ENCODE measurements at places on chromosomes 3 and 15.

GRCh38 chr15:68819495-68820294 lies 1.0 kb downstream of the ANP32A start:
- peak; percentile 73 for DNase-seq

DNA sequence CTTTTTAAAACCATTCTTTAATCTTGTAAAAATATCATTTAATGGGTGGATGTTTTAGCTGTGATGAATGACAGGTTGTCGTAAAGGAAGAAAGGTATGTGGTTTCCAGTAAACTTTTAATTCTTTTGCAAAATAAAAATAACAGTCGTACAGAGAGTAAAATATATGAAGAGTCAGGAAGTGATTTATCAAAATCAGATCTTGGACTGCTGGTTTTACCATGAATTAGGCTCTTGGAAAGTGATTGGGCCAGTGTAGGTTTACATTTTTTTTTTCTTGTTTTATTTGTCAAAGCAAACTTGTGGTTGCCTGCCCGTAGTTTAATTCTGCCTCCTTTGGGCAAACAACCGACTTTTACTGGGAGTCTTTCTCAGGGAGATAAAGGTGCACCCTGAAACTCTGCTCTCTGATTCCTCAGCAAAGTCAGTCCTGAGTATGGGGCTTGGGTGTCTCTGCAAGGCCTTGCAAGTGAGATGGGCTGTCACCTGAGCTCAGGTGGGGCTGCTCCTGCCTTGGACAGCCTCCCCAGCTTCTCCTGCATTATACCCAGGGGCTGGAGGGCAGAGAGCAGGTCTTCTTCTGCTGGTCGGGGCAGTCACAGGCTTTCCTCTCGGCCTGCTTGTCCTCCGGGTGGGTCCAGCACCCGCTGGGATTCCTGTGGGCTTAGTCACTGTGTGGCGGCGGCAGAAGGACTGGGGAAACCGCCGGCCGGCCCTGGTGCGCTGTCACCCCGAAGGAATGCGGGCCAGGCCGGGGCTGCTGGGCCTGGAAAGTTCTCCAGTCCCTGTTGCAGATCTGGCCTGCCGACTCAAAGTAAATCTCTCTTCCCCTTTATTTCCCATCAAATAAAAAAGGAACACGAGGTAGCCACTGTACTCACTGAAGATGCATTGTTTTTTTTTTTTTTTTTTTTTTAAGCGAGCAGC lies 79.0 kb downstream of the IGF1R start:
- DNase-seq, result peak; percentile 97

DNA sequence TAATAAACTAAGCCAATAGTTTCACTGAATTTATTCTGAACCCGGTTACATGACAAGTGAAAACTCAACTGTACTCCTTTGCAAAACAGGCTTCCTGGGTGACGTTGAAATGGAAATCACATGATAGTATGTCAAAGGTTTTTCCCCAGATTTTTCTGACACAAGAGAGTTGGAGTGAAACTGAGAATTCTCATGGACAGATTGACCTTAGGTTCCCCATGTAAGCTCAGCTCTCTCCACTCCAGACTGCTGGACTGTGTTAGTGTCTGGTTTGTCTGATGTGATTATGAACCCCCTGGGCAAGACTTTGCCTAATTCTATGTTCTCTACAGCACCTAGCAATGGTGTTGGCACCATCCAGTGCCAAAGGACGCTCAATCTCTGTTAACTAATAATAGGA lies 219.7 kb upstream of the COL8A1 start:
- DNase-seq, result no peak

DNA sequence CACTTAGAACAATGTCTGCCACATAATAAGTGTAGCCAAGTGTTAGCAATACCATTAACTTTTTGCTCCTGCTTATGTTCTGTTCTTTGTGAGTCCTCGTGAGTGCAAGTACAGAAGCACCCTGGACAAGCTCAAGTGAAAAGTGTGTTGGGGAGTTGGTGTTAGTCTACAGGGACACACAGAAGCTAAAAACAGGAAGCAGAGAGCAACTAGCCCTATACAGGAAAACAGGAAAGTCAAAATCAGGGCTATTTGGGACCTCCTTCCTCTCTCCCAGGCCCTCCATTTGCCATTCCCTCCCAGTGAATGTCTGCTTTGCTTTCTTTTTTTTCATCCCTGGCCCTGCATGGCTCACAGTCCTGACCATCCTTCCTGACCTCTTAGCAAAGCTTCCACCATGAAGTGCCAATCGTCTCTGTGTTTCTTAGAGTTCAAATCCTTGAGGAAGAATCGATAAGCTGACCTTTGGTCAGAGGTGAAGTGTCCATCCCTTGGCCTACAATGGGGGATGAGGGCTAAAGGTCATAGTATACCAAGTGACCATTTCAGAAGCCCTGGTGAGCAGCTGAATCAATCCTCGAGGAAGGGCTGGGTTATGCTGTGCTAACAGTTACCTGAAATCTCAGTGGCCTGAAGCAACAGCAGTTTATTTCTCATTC lies 328.2 kb downstream of the SHQ1 start:
- DNase-seq, result no peak

DNA sequence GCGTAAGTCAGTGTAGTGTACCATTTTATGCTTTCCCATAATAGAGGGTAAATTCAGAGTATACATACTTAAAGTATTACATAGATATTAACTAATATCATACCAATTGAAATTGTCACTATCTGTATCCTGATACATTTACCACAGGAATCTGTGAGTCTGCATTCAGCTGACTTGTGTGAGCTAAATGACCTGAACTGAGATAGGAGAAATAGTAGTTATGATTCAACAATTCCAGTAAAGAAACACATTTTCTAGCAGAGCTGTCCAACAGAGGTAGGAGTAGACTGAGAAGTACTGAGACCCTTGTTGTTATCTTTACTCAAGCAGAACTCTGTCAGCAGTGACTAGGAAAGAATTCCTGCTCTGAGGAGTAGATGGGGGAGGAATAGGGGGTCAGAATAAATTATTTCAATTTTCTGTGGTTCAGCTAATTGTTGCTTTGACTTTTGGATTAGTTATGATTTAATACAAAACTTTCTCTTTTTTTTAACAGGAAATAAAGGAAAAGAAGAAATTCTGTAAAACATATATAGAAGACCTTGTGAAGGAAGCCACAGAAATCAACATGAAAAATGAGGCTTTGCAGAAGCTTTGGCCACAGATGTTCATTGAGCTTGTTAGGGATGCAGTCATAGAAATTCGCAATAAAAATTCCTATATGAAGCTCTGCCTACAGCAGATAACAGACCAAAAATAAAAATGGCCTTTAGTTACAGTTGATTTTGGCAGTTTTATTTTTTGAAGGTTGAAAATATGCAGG lies 66.2 kb upstream of the THSD4 start:
- peak; percentile 96 for DNase-seq
